ENCODE measurements at places on chromosomes 7 and 10.

- no peak for DNase-seq
Observed at GRCh38 chr7:48548667-48549066, 375.7 kb upstream of the CDC14C start.

DNA sequence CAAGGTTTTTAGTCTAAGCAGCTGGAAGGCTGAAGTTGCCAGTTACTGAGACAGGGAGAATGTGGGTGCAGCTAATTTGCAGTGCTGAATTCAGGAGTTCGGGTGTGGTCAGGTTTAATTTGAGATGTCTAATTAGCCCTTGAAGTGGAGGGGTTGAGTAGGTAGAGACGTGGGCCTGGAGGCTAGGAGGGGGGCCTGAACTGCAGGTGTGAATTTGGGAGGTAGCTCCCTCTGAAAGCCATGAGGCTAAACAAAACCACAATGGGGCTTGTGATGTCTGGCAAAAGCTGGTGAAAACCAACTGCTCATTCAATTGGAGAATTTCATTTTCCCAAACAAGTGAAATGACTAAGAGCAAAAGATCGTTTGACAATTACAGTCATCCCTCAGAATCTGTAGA, 246.0 kb upstream of the NFE2L3 start:
- no peak for DNase-seq

DNA sequence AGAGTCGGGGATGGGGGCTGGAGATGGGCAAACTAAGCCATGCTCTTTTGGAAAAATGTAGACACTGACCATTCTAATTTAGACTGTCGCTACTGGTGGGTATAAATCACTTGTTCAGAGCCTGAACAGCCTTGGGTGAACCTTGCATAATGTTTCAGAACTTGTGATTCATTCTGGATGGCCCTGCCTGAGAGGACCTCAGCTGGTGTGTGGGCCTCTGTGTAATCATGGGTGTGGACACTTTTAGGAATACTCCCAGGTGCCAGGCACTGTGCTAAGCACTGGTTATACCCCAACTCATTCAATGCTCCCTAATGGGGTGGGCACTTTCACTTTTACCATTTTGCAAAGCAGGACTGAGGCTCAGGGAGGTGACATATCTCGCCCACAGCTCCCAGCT, 26.8 kb upstream of the TM9SF3 start:
- no peak for DNase-seq

GRCh38 chr10:70132098-70133029, at the start of gene AIFM2:
AIFM2 (minus strand) TSS chr10:70132825; CDS start chr10:70124084, 8,741 bp downstream.
- no peak for DNase-seq

DNA sequence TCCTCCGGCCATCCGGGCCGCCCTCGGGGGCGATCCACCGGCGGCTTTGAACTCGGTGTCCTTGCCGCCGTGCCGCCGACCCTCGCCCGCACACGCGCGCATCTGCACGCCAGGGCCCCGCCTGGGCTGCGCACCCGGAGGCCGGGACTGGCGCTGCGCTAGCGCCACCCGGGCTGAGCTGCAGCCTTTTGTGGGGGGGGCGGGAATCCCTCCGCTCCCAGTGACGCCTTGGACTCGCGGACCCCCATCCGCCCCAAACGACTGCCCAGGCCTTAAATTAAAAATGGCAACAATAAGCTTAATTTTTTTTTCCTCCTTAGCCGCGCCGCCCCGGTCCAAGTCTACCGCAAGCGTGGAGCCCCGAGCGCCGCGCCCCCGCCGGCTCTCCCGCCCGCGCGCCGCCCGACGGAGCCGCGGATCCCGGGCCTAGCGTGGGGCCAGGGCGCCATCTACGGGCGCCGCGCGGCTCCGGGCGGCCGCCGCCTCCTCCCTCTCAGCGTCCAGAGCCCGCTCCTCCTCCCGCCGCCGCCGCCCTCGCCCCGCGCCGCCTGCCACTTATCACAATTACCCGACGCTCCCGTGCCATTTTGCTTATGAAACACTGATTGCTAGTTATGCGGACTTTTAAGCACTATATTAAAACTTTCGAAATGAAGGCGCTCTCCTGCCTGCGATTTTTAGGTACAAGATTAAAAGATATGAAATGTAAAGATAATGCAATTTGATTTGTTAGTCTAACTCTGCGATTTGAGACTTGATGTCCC, 7.5 kb upstream of the EBF3 start:
- DNase-seq: peak; percentile 8

GRCh38 chr7:2383543-2384274, 19.7 kb upstream of the CHST12 start:
- peak; percentile 22 for DNase-seq

- no peak for DNase-seq
Observed at GRCh38 chr7:135974667-135975066, 2.5 kb downstream of the MTPN start.

DNA sequence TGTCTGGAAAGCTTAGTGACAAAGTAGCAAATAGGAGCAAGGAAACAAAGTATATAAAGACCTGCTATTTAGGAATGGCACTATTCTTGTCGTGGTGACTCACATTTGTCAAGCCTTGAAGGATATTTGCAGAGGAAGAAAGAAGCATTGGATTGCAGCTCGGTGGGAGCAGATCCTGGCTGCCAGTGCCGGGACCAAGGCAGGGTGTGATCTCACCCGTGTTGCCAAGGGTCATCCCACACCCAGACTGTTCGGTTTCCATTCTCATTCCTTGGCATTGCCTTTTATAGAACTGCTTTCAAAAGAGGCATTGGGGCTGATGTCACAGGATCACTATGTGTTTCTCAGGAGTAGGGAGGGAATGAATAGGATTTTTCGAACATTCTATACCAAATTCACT, 176.2 kb downstream of the GALNT17 start:
- DNase-seq: no peak

GRCh38 chr10:62636825-62637248, 167.7 kb upstream of the ADO start:
- DNase-seq: no peak

- DNase-seq: no peak
Observed at GRCh38 chr10:53664282-53665019, 891.9 kb upstream of the MBL2 start.
